Prostate gland (tissue), 2 donors: ENCODE measurements at places on chromosomes 7 and 10. TPM values are rescaled to one million over a fixed set of nuclear protein-coding genes. Genes with fewer than 3 reads are reported as not detected.

DNA sequence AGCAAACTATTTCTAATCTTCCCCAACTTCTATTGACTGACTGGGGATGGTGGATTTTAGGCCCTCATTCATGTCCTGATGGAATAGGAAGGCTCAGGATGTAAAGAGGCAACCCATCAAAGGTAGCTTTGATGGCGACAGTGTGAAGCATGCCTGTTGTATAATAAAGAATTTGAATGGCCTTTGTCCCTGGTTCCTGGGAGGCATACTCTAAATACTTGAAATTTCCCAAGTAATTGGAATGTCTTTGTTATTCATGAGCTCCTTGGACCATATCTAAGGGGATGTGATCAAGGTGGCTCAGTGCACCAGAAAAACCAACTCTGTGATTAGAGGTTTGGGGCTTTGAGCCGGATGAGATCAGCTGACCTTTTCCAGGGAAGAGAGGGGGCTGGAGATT, 264.5 kb upstream of the NEBL start:
- no peak for DNase-seq

DNA sequence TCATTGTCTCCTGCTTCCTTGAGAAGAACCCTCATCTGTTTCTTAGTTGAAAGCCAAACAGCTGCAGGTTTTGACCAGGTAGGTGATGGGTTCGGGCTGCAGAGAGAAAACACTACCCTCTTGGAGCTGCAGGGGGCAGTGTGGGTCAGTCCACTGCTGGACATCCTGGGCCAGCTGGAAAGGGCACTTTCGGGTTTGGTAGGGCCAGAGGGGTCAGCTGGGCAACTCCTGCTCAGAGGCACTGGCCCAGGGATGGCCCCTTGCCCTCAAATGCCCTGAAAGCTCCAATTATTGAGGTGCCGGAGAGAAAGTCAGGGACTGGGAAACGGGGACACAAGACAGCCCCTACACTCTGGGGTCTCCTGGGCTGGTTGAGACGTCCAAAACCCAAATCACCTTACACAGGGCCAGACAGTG, 90.7 kb downstream of the MKI67 start:
- peak; percentile 27 for DNase-seq

DNA sequence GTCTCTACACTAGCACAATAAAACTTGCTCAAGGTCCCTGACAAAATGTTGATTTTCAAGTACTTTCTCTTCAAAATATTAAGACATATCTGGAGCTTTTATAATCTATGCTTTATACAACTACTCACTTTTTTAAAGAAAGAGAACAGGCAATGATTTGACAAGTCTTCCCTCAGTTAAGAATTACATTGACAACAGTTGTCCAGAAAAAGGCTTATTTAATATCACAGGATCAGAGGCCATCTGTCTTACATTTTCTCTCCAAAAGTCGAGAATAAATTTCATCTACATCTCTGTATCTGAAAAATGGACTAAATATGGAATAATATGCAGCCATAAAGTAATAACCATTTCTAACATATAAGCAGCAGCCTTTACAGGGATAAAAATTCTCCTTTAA, 8.2 kb upstream of the RNF148 start:
- no peak for DNase-seq

VENTX gene
- total RNA-seq, result 1.8 TPM

DNA sequence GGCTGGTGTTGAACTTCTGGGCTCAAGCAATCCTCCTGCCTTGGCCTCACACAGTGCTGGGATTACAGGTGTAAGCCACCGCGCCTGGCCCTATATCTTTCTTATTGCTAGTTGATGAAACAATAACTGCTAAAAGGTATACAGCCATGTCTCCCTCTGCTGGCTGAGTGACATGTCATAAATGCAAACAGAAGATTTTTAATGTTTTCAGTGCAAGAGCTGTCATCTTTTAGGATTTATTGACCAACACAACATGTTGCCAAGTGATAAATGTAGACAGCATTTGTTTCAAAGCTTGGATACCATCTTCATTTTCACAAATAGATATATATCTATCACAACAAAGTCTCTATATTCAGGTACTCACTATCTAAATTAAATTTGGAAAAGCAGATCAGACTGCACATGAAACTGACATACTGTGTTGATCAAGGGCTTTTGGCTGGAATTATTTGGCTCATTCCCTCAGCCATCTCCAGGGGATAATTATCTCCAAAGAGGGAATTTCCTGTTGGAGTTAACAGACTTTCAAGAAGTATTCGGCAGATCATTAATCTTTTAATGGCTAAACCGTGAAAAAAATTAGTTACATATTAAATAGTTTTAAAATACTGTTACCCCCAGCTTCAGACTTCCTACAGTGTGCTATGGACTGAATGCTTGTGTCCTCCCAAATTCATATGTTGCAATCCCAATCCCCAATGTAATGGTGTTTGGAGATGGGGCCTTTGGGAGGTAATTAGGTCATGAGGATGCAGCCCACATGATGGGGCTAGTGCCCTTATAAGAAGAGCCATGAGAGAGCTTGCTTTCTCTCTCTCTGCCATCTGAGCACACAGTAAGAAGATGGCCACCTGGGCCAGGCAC, 41.3 kb upstream of the SRPK2 start:
- DNase-seq, result peak; percentile 59

GRCh38 chr7:46996972-46997371, 584.9 kb downstream of the TNS3 start:
- no peak for DNase-seq

GRCh38 chr10:67837541-67838314, at the start of gene DNAJC12:
Gene DNAJC12, minus strand, starts transcription at chr10:67838188. Its CDS starts 177 bp downstream, at chr10:67838011.
- DNase-seq, result peak; percentile 14

SHTN1 gene
- 19.7 TPM for total RNA-seq
